ENCODE measurements at places on chromosomes 5 and 9.

DNA sequence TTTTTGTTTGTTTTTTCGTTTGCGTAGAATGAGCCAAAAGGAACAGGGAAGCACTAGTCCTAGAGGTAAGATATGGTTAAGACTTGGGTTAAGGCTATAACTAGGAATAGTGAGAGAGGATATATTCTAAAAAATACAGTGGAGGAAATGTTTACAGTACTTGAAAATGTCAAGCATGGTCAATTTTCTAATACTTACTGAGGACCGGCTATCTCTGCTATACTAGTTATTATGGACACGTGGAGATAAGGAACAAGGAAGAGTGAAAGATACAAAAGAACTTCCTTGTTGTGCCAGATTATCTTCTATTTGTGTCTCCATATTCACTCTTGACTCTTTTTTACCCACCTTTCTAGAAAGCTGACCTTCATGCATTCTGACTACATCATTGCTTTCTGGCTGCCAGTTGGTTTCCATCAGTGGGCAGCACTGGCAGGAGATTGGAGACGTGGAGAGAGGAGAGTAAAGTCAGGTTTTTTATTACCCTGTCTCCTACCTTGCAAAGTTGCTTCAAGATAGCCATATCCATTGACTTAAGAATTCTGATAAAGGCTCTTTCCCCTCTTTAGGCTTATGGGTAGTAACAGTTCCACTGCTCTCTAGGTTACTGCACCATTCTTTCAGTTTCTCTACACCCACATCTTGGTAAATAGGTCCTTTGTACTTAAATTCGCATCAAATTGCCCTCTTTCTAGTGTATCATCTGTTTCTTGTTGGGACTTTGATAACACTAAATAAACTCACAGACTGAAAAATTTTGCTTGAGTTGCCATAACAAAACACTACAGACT is 9.0 kb upstream of the RFX3 start:
- DNase-seq, result no peak

DNA sequence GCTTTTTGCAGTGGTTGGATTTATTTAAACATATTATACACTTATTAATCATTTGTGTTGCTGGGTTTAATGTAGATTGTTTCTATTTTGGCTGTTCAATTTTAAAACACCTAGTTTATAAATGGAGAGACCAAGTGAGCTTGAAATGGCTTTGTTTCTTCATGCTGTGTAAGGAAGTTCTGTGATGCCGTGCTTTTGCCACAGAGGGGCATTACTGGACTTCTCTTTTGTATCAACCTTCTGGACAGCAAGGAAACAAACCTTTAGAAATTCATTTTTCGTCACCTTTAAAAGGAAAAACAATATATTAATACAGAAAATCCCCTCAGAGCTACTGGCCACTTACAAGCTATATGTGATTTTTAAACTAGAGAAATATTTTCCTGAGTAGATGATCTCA is 81.9 kb downstream of the DMRTA1 start:
- DNase-seq, result no peak

DNA sequence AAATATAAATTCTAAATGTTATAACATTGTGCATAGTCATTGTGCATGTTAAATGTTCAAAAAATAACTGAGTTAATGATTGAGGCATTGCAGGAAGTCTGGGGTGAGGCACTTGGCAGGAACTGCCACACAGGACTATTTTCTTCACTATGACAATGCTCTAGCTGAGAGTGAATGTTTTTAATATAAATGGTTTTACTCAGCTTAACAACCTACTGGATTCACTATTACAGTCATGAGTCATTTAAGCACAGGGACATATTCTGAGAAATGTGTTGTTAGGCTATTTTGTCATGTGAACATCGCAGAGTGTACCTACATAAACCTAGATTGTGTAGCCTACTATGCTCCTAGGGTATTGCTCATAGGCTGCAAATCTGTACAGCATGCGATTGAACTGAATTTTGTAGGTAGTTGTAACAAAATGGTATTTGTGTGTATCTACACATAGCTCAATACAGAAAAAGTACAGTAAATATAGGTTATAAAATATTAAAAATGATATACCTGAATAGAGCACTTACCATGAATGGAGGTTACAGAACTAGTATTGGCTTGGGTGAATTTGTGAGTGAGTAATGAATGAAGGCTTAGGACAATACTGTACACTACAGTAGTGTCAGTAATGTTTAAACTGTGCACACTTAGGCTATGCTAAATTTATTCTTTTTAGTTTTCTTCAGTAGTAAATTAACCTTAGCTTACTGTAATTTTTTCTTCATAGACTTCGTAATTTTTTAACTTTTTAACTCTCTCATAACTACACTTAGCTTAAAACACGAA is 346.1 kb upstream of the PTGER4 start:
- no peak for DNase-seq

- DNase-seq, result no peak
Observed at GRCh38 chr5:32312197-32312594, 543 bp downstream of the MTMR12 start.

Measured in activated T-helper 1 cell treated with anti-CD3 and anti-CD28 coated beads, Interleukin-12 subunit alpha, Interleukin-12 subunit beta, Interleukin-2, Interleukin-4 antibody, amounts not matched to agents 30 ng/mL and 10 ng/mL and 1 ng/mL, durations not matched to agents 14 hours and 24 hours and 36 hours (primary cell).